ENCODE measurements at places on chromosomes 5 and 9.

- no peak for DNase-seq
Measured at GRCh38 chr9:113598883-113599282, 135.4 kb downstream of the RGS3 start.

- DNase-seq: no peak
Measured at GRCh38 chr5:113124265-113124664, 147.7 kb downstream of the DCP2 start.

DNA sequence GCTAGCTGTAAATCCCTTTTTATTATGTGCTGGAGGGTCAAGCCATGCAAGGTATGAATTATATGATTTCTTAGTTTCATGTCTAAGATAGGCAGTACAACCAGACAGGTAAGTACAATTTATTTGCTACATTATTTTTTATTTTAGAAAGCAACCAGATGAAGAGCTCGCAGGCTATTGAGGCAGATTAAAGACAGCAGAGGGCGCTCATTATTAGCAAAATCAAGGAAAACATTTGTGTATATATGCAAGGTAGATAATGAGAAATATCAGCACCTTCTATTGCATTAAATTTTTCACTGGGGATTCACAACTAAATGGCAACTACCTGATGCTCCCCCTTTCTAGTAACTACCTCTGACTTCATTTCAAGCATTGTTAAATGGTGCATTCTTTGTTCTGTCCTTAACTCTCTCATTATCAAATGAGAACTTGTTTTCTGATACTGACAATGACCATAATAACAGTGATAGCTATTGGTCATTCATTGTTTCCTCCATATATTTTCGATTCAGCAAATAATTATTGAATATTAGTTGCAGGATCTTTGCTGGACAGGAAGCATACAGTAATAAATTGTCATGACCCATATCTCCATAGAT lies 8.6 kb downstream of the SCGB3A2 start:
- no peak for DNase-seq

- no peak for DNase-seq
Measured at GRCh38 chr5:58462154-58462553, 2.3 kb upstream of the PLK2 start.

DNA sequence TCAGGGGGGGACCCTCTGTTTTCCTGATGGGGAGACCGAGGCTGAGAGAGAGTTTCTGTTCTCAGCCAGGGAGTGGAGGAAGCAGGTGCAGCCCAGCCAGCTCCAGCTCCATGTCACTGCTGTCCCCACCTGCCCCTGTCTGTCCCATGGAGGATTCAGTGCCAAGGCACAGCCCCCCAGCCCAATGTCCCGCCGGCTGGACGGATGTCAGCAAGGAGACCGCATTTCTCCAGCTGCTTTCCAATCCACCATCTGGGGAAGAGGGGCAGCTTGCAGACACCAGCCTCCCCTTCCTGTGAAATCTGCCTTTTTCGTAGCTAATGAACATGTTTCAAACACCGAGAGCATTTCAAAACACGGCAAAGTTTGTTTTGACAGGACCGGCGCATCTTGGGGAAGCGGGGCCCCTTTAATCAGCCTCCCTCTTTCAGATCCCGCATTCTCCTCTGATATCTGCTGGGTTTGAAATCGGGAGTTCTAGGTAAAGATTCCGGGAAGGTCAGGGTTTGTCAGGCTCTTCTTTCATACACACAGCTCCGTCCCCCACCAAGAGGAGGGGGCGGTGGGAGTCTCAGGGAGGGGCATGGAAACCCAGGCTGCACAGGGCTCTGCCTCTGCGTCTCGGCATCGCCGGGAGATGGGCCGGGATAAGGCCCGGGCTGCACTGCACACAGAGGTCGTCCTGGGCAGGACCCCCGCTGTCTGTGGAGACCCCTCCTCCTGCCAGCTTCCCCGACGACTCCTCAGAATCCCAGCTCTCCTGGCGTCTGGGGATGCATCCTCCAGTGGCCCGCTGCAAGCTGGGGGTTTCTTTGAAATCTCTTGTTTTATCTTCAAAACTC lies 74.8 kb downstream of the NEK6 start:
- no peak for DNase-seq

DNA sequence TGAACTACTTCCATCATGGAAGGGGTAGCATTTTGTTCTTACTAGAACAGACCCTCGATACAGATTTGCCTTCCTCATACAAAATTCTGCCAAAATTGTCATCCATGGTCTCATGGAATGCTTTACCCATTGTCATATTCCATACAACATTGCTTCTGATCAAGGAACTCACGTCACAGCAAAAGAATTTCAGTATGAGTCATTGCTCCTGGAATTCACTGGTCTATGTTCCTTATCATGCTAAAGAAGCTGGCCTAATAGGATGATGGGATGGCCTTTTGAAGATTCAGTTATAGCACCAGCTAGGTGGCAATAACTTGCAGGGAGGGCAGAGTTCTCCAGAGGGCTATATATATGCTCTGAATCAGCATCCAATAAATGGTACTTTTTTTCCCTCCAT lies 18.2 kb upstream of the FNIP1 start:
- DNase-seq: peak; percentile 34
